ENCODE measurements at places on chromosomes 6 and 20. TPM values are rescaled to one million over a fixed set of nuclear protein-coding genes. Genes with fewer than 3 reads are reported as not detected.

Gene C6orf47
- total RNA-seq = 26.3 TPM

Gene RAB44
- not detected for total RNA-seq

Gene ZGPAT
- 11.8 TPM for total RNA-seq

Gene SPATS1
- total RNA-seq = not detected

Gene TAF4
- 5.4 TPM for total RNA-seq
